ENCODE measurements at places on chromosomes 5 and 9.
A peak's percentile ranks its signal among the peaks of the same experiment; 100 is the strongest.

DNA sequence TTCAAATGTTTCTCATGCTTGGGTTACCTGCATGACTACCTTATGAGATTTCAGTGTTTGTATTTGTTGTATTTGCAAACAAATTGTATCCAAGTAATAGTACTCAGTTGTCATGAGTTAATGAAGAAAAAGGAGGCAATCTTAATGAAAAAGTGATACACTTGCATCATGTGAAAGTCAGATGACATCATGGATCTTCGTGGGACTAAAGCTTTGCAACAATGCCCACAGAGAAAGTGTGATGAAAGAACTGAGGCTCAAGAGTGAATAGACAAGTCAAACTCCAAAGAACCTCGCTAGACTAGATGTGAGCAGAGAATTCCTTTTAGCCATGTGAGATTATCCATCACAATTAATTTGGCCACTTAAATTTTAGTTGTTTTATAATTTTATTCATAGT, 75.4 kb upstream of the ADRB2 start:
- DNase-seq, result no peak

DNA sequence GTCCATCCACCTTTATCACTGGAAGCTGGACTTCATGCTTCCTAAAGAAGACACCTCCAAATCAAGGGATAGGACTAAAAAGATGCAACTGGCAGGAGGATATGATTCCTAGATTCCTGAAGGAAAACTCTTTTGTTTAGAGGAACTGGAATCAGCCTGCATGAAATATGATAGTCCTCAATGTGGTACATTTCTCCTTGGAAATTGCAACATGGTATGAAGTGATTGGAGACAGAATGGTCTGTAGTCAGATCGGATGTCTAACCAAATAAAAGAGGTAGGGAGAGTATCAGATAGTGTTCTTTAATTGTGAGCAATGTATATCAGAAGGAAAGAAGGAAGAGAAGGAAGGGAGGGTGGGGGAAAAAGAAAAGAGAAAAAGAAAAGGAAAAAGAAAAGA, 116.1 kb upstream of the FSTL4 start:
- no peak for DNase-seq

- no peak for DNase-seq
These were observed 163.1 kb upstream of the TLE4 start for GRCh38 chr9:79408617-79409016.

GRCh38 chr5:176844706-176845391, 34.5 kb downstream of the UNC5A start:
- no peak for DNase-seq

DNA sequence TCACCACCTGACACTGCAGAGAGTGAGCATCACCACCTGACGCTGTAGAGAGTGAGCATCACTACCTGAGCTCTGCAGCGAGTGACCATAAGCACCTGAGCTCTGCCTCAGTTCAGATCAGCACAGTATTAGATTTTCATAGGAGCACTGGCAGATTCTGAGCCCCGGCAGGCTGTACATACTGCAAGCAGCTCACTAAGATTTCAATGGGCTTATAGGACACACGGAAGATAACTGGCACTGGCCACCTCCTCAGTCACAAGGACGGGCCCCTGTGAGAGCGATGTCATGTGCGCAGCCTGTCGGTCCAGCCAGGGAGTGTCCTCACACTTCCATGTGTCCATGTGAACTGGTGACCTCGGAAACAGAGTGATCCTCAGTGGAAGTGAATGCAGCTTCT, 153.5 kb upstream of the IRX2 start:
- DNase-seq, result no peak

GRCh38 chr9:134555094-134555650, 86.4 kb upstream of the COL5A1 start:
- no peak for DNase-seq

- no peak for DNase-seq
These were observed 298.2 kb downstream of the MAN2A1 start for GRCh38 chr5:109987970-109988369.

DNA sequence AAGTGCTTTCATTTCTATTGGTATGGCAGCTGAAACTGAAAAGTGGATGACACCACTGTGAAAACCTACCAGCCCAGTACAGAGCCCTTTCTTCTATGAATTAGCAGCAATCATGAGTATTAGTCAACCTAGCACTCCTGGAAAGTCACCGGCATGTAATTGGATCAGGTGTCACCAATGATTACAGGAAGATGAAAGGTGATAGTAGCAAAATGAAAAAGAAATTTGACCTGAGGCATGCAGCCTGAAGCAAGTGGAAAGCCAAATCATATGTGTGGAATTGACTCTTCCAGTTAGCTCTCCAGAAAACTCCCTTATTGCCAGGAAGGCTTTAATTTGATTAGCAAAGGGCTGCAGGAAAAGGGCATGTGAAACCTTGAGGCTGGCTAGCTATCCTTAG, 81.2 kb upstream of the NAA35 start:
- no peak for DNase-seq

DNA sequence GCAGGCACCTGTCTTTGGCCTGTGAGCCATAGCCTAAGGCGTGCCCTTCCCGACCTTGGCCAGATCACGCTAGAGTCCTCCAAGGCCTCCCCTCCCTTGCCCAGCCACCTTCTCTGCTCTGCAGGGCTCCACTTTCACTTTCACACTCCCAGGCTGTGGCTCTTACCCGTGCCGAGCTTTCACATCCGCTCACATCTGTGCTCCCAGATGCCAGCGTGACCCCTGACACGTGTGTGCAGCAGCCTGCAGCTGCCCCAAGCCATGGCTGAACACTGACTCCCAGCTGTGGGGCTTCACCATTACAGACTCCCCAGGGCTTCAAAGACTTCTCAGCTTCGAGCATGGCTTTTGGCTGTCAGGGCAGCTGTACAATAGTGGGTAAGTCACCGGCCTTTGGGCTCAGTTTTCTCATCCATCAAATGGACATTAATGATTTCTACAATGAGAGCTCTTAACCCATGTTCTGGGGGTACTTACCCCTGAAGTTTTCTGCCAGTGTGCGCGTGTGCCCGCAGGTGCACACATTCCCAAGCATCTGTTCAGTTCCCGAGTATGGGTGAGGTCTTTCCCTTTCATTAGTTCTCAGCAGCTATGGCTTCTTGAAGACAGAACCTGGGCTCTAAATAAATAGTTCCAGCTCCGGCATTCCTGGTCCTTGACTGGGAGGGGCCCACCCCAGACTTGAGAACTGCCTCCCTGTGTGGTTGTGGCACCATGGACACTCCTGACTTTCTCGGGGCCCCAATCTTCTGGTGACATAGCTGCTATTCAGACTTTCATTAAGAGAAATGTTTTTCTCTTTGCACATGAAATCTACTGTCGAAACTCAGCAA, 118.6 kb downstream of the RGS3 start:
- peak; percentile 78 for DNase-seq

GRCh38 chr9:107020040-107020530, 157.1 kb downstream of the ZNF462 start:
- DNase-seq, result no peak

DNA sequence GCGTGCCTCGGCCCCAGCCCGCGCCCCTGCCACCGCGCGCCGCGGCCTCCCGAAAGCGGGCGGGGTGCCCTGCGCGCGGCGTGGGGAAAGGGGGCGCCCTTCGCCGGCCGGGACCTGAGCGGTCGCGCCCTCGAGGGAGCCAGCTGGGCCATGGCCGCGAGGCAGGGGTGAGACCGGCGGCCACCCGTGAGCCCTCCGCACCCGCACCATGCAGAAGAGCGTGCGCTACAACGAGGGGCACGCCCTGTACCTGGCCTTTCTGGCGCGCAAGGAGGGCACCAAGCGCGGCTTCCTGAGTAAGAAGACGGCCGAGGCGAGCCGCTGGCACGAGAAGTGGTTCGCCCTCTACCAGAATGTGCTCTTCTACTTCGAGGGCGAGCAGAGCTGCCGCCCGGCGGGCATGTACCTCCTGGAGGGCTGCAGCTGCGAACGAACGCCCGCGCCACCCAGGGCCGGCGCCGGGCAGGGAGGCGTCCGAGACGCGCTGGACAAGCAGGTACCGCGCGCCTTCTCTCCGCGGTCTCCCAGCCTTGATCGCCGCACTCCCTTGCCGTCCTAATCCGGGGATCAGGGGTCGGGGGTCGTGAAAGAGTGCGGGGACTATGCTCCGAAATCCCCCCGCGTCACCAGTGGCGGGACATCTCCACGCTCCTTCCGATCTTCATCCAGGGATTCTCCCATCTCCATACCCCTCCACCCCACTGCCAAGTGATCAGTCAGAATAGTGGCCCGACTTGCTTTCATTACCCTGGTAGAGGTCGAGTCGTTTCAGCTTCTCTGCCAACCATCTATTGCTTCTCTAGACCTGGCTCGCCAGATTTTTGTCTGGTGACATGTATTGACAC, 590 bp downstream of the RASGRF2 start:
- no peak for DNase-seq

DNA sequence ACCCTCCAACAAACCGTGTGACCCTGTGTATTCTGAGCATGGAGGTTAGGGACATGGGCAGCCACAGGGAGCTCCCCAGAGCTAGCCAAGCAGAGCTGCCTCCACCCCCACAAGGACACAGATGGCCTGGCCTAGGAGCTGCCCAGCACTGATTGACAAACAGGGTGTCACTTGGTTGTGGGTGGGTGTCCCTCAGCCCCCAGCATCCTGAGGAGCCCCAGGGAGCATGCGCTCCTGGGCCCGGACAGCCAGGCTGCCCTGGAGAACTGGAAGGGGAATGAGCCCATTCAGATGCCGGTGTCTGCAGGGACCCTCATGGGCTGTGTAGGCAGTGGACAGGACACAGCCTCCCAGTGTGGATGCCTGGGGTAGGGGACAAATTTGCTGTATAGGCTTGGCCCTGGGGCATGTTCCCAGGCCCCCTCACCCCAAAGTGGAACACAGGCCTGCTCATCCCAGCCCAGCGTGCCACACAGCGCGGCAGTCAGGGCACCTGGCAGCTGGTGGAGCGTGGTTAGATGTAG, 124.8 kb upstream of the LMX1B start:
- no peak for DNase-seq

DNA sequence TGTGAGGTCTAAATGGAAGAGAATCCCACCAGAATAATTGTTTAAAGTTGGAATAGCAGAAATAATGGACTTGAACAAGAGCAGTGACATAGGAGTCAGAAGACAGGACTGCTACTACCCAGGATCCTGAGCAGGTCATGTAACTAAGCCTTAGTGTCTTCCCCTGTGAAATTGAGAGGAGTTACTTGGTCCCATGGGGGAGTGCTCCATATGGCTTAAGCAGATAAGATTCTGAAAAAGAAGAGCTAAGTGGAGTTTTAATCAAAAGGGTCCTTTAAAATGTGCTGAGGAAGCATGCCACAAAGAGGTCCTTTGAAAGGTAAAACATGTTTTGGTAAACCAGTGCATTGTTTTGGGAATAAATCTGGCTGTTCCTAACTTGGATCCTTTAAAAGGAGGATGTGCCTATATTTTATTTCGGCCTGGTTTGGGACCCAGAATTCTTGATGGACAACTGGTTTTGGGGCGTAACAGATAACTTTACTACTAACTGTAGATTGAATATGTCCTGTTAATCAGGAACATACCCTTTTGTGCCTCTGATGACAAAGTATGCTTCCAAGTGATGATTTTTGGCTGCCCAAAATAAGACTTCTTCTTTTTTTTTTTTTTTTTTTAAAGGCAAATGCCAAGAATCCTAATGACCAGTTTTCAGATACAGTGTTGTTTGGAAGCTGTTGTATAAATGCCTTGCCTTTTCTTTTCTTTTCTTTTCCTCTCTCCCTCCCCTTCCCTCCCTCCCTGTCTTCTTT, 5.7 kb downstream of the RCL1 start:
- no peak for DNase-seq

Data from naive thymus-derived CD4-positive, alpha-beta T cell (primary cell).